Activated naive CD8-positive, alpha-beta T cell treated with anti-CD3 and anti-CD28 coated beads for 36 hours (primary cell): ENCODE measurements at places on chromosomes 6 and 20. TPM values are rescaled to one million over a fixed set of nuclear protein-coding genes. Genes with fewer than 3 reads are reported as not detected.

GRCh38 chr20:11654766-11655165, 262.9 kb upstream of the BTBD3 start:
- DNase-seq = no peak

- no peak for DNase-seq
Measured at GRCh38 chr6:51737580-51738360, 349.6 kb downstream of the PKHD1 start.

GRCh38 chr20:25532971-25533391, 52.4 kb downstream of the NINL start:
- no peak for DNase-seq

The F13A1 gene
- not detected for total RNA-seq

The SRMS gene
- total RNA-seq = not detected

The C6orf58 gene
- not detected for total RNA-seq
